ENCODE measurements at places on chromosomes 12 and 14.
A peak's percentile ranks its signal among the peaks of the same experiment; 100 is the strongest.

GRCh38 chr14:41606532-41607303 lies at the start of gene LRFN5:
Gene LRFN5, plus strand, starts transcription at chr14:41606876.
- no peak for DNase-seq

GRCh38 chr12:4417455-4417854 lies 28.2 kb downstream of the FGF6 start:
- DNase-seq, result no peak

- no peak for DNase-seq
These were observed 499.0 kb downstream of the GALC start for GRCh38 chr14:87494010-87494409.

GRCh38 chr14:101560534-101561113 lies 671 bp upstream of the DIO3 start:
- no peak for DNase-seq

DNA sequence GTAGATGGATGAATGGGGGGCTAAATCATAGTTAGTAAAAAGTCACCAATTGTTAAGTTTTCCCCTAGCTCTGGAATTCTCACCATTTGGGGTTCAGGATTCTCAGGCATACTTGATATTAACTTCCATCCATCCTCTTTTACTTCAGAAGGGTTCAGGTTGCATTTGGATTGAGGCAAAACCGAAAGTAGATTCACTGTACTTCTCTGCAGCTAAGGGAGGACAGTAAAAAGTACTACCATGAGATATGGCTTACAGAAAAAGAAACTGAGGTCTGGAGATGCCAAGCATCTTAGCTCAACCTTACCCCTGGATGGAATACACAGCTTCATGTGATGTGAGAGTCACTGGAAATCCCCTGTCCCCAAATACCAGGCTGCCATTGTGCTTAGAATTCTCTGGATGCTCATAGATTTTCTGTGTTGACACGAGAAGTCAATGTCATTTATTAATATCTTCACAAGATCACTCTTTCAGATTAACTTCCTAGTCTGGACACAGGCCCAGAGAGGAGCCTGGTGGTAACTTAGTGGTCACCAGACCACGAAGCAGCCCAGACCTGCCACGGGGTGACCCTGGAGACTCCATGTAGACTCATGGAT lies 87.1 kb downstream of the SSPN start:
- DNase-seq, result no peak

- peak; percentile 59 for DNase-seq
These were observed 1176.7 kb upstream of the SEL1L start for GRCh38 chr14:82710267-82710841.

DNA sequence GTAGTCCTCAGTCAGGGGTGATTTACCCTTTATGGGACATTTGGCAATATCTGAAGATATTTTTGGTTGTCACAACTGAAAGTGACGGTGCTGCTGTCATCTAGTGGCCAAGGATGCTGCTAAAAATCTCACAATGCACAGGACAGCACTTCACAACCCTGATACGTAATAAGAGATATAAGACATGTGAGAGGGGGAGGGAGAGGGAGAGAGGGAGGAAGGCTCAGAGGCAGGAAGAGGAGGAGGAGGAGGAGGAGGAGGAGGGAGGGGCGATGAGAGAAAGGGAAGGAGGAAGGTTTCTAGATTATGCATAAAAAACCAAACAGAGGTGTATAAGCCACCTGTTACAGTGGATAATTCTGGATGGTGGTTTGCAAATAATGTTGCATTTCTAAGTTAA lies 14.3 kb downstream of the MYL2 start:
- peak; percentile 45 for DNase-seq

- no peak for DNase-seq
These were observed 16.5 kb upstream of the OR10AD1 start for GRCh38 chr12:48219631-48220030.

GRCh38 chr14:35509846-35510245 lies 24.1 kb upstream of the INSM2 start:
- DNase-seq, result no peak

DNA sequence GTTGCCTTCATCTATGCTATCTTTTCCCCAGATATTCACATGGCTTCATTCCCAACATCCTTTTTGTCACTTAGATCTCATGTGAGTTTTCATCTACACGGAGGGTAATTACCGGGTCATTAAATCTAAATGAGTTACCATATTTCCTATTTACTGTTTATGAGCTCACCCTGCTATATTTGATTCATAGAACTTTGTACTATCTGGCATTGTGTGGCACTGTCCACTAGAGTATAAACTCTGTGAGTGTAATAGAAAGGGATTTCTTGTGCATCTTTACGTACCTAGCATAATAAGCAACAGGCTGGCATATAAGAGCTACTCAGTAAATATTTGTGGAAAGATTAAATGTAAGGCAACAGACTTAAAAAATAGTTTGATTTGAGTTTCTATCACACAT lies 86.1 kb upstream of the LMO3 start:
- DNase-seq, result no peak

DNA sequence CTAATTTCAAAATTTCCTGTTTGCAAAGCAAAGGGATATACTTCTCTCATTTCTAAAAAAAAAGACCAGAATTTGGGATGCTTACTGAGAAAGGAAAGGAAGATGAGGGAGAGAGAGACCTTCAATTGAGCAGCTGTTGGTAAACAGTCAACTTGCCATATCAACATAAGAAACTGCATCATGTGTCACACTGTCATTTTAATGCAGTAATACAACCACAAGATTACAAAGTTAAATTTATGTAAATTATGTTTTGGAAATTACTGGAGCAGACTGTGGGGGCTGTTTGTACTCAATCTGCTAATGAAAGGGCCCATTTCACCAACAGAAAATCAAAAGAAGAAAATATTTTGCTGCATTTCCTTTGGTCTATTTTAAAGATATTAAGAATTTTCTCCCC lies 370.4 kb upstream of the TMPO start:
- no peak for DNase-seq

DNA sequence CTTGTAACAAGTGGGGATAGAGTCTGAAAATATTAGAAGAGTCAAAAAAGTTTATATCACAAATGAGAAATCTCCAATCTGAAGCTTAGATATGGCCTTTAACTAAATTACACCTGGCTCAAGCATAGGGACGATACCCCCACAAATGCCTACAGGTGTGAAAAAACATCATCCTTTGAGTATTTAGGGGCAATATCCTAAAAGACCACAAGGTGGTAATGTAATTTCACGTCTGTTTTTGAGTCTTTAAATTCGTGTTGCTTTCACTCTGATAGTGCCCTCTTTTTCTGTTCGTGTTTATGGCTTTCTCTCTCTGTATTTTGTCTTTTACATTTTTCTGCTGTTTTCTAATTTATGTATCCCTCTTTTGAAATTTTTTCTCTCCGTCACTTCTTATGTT lies 84.3 kb downstream of the ETNK1 start:
- DNase-seq, result peak; percentile 25

- DNase-seq, result no peak
These were observed 54.8 kb downstream of the WNK1 start for GRCh38 chr12:807041-807735.

- no peak for DNase-seq
These were observed 195.0 kb downstream of the TTC7B start for GRCh38 chr14:90621201-90621600.

DNA sequence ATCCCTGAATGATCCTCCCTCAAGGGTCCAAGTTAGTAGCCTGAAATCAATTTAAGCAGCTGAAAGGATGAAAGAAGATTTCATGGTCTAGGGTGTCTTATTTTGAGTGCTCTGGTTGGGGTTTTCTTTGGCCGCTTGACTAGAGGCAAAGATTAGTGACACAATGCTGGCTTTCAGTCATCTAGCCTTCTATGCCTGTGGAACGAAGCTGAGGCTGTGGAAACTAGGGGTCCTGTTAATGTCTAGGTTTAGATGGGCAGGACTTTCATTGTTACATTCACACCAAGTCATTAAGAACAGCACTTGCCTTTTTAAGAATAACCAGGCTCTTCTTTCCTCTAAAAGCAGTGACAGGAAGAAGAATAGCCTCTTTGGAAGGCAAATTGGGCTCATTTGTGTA lies 253.8 kb upstream of the E2F7 start:
- no peak for DNase-seq

- no peak for DNase-seq
These were observed 10.1 kb downstream of the RITA1 start for GRCh38 chr12:113195598-113195997.
